ENCODE measurements at places on chromosomes 5 and 9.
A peak's percentile ranks its signal among the peaks of the same experiment; 100 is the strongest.

- no peak for DNase-seq
These were observed 7.7 kb downstream of the FGFR4 start for GRCh38 chr5:177094224-177095087.

GRCh38 chr5:68382640-68383039, 167.1 kb downstream of the PIK3R1 start:
- DNase-seq: no peak

GRCh38 chr9:90631964-90632363, 10.7 kb downstream of the DIRAS2 start:
- DNase-seq: no peak

- peak; percentile 93 for DNase-seq
These were observed 67.4 kb downstream of the FBN2 start for GRCh38 chr5:128470663-128471062.

GRCh38 chr9:77161966-77162365, 15.4 kb upstream of the VPS13A start:
- no peak for DNase-seq

- DNase-seq: peak; percentile 74
These were observed 85.1 kb downstream of the TRIO start for GRCh38 chr5:14228219-14228618.

GRCh38 chr5:59640411-59640810, 253.1 kb downstream of the PDE4D start:
- DNase-seq: peak; percentile 37

DNA sequence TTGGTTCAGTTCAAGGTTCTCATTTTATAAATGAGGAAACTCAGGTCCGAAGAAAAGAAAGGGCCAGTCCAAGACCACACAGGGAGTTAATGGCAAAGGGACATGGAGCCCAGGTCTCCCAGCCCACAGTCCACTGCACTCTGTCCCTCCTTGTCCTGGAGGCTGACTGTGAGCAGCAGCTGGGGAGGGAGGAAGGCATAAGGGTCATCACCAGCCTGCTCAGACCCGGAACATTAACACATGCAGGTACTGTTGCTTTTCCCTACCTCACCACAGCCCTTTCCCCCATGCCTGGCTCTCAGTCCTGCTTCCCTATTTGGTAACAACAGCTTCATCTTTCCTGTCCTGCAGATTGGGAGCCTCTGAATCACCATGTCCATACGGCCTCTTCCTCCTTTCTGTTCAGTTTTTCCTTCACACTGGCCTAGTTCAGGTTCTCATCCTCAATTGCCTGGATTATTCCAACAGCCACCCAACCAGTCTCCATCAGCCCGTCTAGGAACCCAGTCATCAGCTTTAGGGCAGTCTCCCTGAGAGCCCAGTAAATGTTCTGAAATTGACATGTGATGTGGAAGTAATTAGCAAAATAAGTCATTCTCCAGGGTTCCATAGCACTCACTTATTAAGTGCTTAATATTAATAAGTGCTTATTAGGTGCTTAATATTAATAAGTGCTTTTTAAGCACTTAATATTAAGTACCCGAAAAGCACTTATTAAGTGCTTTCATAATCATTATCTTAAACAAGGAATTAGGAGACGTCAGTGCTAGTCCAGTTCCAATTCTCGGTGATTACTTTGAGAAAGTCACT, 4.3 kb downstream of the GPX3 start:
- no peak for DNase-seq

GRCh38 chr9:134724912-134725604, 83.5 kb downstream of the COL5A1 start:
- DNase-seq: no peak

GRCh38 chr5:33257807-33258429, 182.8 kb upstream of the TARS1 start:
- DNase-seq: peak; percentile 94

GRCh38 chr9:33742519-33742918, 52.8 kb upstream of the PRSS3 start:
- no peak for DNase-seq

DNA sequence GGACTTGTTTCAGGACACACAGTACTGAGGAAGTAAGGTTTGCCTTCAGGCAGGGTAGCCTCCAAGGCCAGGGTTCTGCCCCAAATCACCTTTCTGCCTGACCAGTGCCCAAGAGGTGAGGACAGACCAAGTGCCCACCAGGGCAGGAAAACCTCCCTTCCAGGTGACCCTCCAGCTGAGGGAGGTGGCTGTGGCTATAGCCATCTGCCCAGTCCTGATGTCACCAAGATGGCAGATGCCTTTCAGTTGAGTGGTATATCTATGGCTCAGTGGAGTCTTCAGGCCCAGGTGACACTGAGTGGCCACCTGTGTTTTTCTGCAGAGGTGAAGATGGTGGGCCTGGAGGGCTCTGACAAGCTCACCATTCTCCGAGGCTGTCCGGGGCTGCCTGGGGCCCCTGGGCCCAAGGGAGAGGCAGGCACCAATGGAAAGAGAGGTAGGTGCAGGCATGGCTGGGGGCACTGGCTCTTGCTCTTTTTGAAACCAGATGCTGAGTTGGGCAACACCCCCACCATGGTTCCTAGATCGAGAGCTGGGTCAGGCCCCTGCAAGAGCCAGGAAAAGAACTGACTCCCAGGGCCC, 1.7 kb downstream of the FCN2 start:
- DNase-seq: no peak

- no peak for DNase-seq
These were observed 41.2 kb downstream of the FREM1 start for GRCh38 chr9:14868772-14869583.

DNA sequence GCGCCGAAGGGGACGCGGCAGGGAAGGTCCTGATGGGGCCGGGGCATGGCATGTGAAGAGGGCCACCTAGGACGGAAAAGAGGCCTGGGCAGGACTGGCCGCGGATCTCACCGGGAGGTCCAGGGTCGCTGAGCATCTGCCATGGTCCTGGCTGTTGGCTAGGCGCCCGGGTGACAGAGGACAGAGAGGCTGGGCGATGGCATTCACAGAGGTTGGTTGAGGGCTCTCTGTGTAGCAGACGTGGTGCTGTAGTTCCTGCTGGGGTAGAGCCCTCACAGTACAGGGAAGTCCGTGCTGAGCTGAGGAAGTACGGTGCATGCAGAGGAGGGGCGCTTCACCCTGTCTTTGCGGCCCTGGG, 427 bp downstream of the PCYOX1L start:
- no peak for DNase-seq

- no peak for DNase-seq
These were observed 344.2 kb downstream of the TMEM161B start for GRCh38 chr5:87924436-87924835.

- peak; percentile 32 for DNase-seq
These were observed 6.7 kb upstream of the GCNT4 start for GRCh38 chr5:75058986-75059535.

DNA sequence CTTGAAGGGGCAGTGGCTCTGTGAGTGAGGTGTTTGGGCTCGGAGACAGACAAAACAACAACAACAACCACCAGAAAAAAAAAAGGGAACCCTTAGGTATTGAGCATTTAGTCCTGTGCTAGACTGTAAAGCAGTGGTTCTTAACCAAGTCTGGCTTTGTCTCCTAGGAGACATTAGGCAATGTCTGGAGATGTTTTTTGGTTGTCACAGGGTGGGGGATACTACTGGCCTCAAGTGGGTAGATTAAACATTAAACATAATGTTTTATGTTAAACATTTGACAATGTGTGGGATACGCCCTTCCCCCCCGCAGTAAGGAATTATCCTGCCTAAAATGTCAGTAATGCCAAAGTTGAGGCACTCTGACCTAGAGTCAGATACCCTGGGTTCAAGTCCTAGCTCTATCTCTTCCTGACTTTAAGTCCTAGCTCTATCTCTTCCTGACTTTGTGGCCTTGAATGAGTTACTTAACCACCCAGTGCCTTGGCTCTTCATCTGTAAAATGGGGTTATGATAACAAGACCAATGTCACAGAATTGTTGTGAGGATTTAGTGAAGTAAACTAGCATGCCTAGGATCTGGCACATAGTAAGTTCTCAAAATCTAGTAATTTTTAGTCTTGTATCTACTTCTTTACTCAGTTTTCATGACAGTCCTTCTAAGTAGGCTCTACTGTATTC, 1.8 kb downstream of the TRIM32 start:
- no peak for DNase-seq

DNA sequence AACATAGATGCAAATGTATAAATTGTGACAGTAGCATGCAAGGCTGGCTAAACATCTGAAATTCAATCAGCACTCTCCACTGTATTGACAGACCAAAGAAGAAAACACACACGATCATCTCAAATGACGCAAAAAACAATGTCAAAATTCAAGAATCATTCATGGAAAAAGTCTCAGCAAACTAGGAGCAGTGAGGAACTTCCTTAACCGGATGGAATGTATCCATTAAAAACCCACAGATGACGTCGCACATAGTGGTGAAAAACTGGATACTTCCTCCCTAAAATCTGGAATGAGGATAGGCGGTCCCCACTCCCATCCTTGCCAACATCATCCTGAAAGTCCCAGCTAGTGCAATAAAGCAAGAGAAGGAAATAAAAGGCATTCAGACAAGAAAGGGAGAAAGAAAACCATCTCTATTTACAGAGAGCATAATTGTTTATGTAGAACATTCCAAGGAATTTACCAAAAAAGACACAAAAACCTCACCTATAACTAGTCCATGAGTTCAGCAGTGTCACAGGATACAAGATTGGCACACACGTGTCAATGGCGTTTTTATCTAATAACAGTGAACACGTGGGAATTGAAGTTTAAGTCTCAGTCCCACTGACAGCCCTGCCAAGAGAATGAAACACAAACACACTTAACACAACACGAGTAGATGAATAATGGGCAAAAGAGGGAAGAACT, 14.1 kb upstream of the CEP72 start:
- DNase-seq: no peak

- DNase-seq: peak; percentile 48
These were observed 264.2 kb downstream of the MAST4 start for GRCh38 chr5:66860199-66860975.

- no peak for DNase-seq
These were observed 79.3 kb upstream of the RASA1 start for GRCh38 chr5:87188391-87188790.

GRCh38 chr5:65832152-65832551, 94.2 kb upstream of the ERBIN start:
- no peak for DNase-seq

- no peak for DNase-seq
These were observed 916.6 kb downstream of the DNAH5 start for GRCh38 chr5:13027874-13028273.

DNA sequence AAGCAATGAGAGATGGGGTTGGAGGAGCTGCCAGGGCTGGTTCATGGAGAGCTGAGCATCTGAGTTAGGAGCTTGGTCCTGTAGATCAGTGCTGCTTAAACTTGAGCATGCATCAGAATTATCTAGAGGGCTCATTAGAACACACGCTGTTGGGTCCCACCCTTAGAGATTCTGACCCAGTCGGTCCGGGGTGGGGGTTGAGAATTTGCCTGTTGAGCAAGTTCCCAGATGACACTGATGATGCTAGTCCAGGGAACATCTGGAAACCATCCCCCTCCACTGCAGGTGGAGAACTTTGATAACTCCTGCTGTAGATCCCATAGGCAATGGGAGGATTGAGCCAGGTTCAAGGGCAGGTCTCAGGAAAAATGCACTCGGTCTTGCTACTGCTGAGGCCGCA, 158.0 kb upstream of the KLF4 start:
- no peak for DNase-seq

DNA sequence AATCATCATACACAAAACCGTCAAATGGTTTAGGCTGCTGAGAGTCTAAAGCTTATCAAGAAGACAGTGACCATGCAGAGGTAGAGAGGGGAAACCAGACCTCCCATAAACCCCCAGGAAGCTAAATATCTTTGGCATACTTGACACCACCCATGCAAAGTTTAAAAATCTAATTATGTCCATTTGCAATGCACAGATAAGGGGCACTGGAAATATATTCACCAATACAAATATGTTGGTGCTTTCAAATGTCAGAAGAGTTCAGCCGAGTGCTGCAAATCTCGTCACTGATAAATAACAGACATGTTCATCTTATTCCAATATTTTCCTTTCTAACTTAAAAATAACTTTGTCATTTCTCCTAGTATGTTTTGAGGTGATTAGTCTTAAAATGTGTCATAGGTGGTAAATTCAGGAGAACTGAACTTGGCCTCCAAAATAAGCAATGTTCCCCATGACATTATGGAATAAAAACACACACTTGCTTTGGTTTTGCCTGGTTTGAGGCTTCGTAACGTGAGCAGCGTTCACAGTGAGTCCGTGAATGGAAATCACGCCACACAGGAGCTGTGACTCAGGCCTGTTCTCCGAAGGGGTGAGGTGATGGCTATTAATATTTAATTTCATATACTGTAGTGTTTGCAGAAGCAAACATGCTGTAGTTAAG, 182.2 kb downstream of the AOPEP start:
- no peak for DNase-seq

DNA sequence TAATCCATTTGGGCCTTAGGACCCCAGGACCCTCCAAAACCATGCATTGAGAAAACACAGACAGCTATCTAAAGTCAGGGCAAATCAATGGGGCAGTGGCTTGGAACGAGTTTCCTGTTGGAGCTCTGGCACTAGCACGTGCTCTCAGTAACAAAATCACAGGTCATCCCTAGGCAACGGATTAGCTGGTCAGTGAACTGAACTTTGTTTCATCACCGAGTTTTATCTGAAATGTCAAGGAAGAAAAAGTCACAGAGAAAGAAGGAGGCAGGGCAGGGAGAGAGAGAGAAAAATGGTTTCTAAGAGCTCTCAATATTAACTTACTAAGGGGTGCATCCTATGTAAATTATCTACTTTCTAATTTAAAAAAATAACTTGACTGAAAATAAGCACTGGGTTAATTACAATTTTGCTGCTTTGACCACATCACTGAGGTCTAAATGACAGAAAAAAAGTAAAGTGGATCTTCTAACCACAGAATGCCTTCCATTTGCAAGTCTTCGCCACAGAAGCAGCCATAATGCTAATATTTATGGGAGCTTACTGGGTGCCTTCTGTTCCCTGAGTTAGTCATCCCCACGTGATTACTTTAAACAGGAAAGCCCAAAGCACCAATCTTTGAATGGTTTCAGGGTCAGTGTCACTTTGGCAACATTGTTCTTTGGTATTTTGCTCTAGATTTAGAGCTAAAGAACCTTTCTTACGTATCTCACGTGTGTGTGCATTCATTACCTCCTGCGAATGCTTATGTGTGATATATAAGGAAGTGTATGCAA, 503.9 kb downstream of the RASEF start:
- DNase-seq: no peak

GRCh38 chr5:171418982-171419687, at the start of gene FGF18:
TSS of gene FGF18 (plus strand) at chr5:171419647. CDS start at chr5:171420200, 553 bp downstream.
- peak; percentile 59 for DNase-seq

All from fibroblast of skin of back (primary cell).